ENCODE measurements at places on chromosomes 3 and 15.

- DNase-seq: no peak
Measured at GRCh38 chr15:28273468-28273867, 48.5 kb downstream of the HERC2 start.

DNA sequence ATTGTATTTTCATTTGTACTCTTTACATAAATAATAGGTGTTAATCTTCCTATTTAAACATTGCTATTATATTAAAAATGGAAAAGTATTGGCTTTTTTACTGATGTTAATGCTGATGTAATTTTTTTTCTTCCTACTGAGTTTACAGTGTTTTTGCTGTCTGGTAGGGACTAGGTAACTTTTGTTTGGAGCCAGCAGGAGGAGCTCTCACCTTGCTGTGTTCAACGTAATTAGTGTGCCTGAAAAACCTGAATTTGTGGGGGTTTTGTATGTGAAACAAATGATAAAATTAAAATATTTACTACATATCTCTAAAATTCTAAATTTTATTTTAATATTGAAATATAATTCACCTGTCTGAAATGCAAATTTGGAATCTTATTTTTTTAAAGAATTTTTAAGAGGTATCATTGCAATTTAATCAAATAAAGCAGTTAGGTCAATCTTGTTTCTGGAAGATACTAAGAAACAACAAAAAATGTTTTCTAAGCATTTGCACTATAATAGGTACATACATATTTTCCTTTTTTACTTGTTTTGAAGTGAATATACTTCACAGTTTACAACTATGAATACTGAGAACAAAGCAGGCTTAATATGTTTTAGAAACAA, 48.8 kb downstream of the EPHA6 start:
- peak; percentile 40 for DNase-seq

DNA sequence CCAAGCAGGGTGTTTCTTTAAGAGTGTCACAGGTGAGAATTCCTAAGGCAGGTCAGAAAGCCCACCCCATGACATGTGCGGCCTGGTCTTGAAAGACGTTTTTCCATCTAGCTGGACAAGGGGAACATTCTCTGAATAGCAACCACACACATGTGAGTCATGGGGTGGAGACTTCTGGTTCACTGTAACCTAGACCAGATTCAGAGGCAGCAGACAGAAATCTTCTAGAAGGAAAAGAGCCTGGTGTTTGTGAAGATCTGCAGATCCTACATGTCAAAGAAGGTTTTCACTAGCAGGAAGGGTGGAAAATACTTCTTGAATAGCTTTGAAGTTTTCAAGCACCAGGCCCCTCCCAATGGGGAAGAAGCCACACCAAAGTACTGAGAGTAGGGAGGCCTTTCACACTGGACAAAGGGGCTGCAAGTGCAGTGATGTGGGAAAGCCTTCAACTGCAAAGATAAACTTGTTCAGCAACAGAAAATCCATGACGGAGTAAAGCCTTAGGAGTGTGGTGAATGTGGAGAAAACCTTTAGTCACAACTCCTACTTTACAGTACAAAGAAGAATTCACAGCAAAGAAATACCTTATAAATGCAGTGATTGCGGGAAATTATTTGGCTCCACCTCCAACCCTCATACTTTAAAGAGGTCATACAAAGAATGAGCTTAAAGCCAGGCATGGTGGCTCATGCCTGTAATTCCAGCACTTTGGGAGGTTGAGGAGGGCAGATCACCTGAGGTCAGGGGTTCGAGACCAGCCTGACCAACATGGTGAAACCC, 17.6 kb downstream of the ADAM10 start:
- no peak for DNase-seq

DNA sequence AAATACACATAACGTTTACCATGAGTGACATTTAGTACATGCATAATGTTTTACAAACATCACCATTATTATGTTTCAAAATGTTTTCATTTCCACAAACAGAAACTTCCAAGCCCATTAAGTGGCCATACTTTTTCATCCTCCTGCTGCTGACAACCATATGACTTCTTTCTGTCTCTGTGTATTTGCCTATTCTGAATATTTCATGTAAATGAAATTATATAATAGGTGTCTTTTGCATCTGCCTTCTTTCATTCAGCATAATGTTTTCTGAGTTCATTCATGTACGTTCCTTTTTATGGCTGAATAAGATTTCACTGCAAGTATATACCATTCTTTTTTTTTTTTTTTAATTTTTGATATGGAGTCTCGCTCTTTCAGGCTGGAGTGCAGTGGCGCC, 209.0 kb downstream of the DOCK3 start:
- DNase-seq: no peak

GRCh38 chr3:134328147-134328591, 46.1 kb downstream of the AMOTL2 start:
- DNase-seq: no peak

DNA sequence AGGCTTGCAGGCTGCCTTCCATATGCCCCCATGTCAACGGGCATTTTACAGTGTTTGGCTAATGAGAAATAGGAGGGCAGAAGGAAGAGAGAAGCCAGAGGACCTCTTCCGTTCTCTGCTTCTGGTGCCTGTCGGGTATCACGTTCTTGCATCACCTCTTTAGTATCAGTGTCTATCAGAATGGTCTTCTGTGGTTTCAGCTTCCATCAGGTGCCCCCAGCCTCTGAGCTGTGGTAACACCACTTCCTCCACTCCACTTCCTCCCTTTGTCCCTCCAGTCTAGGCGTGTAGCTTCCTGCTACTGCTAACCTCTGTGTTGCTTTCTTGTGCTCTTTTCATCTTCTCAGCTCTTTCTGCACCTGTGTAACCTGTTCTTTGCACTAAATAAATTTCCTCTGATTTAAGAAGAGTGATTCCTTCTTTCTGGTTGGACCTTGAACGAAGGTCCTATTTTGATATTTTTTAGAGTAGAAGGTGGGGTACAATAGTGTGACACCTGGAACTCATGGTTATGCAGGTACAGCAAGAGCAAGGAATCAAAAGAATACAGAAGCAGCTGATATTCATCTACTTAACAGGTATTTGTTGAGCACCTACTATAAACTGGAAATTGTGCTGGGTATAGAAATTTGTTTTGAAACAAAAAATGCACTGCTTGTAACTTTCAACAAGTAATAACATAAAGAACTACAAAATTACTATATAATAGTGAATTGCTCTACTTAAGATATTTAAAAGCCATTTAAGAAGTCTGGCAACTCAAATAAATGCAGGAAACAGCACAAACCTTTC, 27.4 kb upstream of the FOXB1 start:
- DNase-seq: no peak

DNA sequence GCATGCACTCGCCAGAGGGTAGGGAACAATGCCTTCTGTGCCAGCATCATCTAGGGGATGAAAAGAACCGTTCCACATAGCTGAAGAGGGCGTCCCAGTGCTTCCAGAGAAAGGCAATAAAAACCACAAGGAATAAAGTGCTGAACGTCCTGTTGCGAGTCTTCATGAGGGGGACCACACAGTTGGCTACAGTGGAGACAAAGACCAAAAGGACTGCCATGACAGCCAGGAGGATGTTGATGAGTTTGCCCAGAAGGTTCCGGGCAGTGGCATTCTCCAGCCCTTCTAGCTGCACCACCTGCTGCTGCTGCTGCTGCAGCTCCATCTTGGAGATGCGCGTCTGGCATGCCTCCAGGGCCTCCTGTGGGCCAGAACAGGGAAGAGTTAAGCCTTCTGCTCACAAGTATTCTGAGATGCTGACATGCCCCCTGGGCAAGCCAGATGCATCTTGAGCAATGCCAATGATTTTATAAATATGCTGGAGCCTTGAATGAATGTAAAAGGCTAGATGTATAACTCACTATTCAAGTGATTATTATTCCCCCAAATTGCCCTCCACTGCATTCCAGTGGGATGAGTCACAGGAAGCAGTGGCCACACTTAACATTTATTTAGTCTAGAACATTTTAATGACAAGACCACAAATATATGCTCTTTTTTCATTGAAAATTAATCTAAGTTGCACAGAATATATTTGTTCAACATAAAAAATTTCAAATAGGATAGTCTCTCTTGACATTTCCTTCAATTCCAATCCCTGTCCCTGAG, 45.1 kb upstream of the PLXND1 start:
- no peak for DNase-seq

DNA sequence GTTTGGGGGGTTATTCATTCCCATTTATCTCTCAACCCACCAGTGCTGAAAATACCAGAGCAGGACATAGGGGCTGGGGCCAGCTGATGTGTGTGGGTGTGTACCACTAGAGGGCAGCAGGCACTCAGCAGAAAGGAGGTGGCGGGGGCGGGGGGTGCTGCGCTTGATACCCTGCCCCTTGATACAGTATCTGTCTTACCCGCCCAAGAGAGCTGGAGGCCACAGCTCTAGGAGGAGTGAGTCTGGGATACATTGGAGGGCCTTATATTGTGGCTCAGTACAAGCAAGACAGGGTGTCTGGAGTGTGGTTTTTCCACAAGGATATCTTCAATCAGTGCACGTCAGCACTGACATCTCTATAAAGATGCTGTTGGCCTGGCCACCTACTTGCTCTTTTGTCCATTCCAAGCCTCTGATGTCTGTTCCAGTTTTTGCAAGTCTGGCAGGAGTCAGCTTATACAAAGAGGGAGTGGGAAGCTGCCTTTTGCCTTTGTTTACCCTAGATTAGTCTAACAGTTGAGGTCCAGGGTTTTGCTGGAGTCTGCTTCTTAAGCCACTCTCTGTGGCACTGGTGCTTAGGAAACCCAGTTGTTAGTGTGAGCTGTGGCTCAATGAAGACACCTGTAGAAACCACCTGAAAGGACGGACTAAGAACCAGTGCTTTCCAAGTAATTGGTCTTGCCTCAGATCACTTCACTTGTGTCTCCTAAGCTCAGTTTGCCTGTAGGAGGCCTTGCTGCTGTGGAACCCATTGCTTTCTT, 1.5 kb upstream of the RBM15B start:
- no peak for DNase-seq

DNA sequence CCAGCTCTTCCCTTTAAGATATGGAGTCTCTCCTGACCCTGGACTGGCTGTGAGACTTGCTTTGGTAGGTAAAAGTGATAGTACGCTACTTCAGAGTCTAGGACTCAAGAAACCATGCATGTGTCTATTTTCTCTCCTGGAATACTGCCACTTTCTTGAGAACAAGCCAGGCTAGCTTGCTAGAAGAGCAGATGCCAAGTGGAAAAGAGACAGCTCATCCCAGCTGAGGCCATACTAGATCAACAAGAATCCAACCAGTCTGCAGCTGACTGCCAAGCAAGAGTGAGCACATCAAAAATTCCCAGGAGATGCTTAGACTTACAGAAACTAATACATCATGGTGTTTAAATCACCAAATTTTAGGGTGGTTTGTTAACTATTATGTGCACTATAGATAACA, 208.3 kb upstream of the RBMS3 start:
- DNase-seq: no peak

- no peak for DNase-seq
Measured at GRCh38 chr15:28888302-28888894, 2.6 kb downstream of the APBA2 start.

DNA sequence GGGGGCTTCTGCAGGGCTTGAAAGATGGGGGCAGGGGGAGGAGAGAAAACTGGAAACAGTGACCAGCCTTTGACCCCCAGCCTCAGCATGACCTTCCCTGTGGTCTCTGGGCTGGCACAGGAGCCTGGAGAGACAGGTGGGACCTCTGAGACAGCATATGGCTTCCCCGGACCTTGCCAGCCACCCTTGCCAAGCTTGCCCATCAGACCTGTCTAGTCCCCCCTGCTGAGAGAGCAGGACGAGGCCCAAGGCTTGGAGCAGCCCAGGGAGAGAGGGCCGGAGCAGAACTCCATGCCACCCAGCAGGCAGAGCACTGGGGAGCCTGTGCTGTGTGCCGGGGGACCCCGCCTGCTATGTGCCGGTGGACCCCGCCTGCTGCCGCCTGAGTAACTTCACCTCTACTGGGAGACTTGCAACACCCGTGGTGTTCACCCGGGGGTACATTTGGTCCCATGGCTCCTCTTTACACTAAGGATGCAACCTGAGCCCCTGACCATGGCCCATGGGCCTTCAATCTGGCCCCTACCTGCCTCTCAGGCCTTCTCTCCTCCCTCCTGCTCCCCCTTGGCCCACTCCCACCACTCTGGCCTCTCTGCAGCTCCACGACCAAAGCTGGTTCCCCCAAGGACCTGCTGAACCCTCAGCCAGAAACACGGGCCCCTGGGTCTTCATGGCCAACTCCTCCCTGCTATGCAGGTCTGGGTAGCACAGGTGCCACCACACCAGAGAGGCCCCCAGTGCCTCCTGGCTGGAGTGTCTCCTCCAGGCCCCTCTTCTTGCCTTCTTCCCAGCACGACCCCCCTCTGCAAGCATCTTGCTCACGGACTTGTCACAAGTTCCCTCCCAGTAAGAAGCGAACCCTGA, 21.1 kb upstream of the SLC41A3 start:
- no peak for DNase-seq

DNA sequence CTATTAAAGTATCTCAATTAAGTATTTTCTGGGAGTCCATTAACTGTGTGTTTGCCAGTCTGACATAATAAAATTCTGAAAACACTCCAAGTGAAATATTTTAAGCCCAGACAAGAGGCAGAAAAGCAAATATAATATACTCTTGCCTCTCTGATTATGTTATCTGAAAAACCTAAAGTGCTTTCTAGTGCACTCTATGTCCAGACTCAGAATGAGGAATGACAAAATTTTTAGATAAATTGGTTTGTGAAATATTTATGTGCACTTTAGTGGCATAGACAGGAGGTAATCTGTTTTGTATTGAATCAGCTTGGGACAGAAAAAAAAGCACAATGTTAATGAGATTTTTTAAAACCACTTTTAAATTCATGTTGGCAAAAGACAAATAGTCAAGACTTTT, 508.2 kb upstream of the SUCLG2 start:
- no peak for DNase-seq

DNA sequence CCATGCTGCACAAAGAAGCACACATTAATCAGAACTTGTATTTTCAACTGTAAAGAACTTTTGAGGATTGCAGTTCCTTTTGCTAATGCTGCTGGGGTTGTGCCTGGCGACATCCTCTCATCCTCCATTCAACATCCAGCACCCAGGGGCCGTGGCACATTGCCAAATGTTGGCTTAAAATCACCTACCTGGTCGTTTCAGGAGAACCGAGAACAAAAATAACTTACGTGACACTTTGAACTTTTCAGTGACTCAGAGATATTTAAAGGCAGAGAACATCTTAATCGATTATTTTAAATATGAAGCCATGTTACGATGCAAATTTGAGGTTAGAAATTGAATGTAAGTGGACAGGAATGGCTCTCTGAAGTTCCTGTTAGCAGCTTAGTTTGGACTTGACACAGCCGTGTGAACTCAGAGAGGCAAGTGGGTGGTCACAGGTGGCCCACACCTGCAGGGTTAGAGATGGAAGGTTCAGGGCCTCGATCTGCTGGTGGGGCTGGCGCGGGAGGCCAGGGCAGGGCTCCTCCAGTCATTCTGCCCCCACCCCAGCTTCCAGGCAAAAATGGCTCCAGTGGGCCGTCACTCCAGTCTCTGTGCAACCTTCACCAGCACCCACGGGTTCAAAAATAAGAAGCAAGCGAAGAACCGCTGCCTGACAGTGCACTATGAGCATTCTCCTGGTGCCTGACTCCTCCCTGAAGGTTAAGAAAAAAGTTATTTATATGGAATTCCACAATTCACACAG, 12.2 kb downstream of the LRRK1 start:
- DNase-seq: no peak

- no peak for DNase-seq
Measured at GRCh38 chr3:185595526-185595925, 9.4 kb downstream of the SENP2 start.

Measured in SHP77 (cell line).